ENCODE measurements at places on chromosomes 16 and 17.

DNA sequence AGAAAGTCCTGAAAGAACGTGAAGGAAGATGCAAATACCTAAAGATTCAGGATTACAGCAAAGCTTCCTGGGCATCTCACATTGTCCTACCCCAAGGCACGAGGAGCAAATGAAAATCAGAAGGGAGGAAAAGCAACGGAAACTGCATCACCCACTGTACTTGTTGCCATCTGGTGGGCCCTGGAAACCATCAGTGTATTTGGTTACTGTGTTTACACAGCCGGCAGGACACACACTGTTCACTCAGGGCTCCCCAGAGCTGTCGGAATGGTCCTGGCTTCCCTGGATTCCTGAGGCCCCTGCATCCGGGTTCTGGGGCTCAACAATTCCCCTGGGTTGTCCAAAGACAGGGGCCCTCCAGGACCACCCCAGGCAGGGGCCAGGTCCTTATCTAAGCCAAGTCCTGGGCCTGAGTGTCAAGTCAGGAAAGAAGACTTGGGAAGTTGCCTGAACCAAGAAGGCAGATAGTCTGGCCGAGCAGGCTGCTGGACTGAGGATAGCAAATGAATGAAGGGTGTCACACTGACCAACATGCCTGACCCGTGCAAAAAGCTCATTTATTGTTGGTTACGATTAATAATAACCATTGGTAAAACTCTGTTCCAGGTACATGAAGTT lies 52.8 kb downstream of the SOX9 start:
- DNase-seq = no peak

DNA sequence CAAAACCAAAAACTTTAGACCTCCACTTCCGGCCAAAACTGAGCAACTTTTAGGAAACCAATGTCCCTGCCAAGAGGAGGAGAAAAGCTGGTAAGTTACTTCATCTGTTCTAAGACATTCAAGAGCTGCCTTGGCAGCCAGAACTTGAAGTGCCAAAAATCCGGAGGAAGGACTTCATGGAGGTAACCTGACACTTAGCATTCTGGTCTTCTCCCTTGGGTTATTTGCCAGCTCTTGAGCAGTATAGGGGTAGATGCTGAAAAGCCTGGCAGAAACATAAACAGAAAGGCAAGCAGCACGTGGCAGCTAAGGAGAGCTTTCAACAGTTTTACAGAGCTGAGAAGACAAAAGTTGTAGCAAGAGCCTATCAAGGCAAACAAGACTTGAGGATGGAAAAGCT lies 53.2 kb downstream of the CDYL2 start:
- DNase-seq = no peak

- DNase-seq = no peak
Observed at GRCh38 chr16:17853958-17854357, 383.2 kb upstream of the XYLT1 start.

- DNase-seq = no peak
Observed at GRCh38 chr16:27817038-27817437, 246.5 kb downstream of the GSG1L start.

DNA sequence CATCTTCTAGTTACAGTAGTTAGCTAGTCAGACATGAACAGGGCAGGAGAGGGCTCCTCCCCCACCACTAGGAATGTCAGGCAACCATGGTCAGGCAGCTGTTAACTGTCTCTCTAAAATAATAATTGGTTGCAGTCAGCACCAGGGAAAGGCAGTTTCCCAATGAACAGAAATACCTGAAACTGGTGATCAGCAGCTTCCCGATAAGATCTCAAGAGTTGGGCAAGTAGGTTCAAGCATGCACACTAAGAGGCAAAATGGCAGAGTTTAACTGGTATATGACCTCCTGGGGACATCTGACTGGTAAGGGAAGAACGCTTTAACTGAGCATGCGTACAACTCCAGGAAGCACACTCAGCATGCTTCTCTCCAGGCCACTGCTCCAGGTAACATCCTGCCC lies 12.6 kb upstream of the XYLT1 start:
- DNase-seq = no peak

GRCh38 chr17:8222630-8223355 lies 12.4 kb upstream of the AURKB start:
- peak; percentile 92 for DNase-seq

GRCh38 chr16:81180578-81180977 lies 57.9 kb upstream of the BCO1 start:
- DNase-seq = no peak

DNA sequence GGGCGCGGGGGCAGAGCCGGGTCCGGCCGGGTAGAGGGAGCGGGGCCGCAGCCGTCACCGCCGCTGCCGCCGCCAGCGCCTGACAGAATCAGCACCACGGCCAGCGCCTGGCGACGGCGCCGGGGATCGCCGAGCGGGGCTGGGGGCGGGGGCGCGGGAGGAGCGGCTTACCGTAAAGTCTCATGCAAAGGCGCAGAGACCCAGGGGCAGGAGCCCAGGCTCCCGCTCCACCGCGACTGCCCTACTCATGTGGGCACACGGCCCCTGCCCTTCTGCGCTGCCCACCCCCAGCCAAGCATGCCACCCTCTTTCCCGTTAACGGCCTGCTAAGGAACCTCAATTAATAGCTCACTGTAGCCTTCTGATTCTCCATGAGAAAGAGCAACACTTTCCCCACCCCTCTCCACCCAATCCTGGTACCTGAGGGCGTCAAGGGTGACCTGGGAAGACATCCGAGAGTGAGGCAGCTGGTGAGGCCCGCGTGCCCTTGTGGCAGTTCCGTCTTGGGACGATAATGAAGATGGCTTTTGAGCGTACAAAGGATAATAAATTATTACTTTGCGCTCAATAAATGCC lies at the start of gene SEZ6:
Gene SEZ6 (minus strand): TSS at position 98 of the 576 bp plus-strand sequence. CDS start 164 bp downstream, outside the sequence.
- DNase-seq = peak; percentile 38

DNA sequence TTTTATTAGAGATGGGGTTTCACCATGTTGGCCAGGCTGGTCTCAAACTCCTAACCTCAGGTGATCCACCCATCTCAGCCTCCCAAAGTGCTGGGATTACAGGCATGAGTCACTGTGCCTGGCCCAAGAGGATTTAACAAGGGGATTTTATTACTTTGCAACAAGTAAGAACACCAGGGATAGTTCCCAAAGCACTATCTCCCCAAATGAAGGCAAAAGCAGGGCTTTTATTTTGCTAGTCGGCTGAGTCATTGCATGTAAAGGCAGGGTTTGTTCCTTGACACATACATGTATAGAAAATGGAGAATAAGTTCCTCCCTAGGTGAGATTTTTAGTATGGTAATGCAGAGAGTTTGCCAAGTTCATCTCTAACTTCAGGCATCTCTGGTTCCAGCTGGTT lies 24.0 kb downstream of the REXO5 start:
- DNase-seq = no peak

GRCh38 chr17:49746791-49747490 lies 17.0 kb downstream of the FAM117A start:
- DNase-seq = peak; percentile 77

- no peak for DNase-seq
Observed at GRCh38 chr16:7271486-7271885, 61.2 kb upstream of the RBFOX1 start.

DNA sequence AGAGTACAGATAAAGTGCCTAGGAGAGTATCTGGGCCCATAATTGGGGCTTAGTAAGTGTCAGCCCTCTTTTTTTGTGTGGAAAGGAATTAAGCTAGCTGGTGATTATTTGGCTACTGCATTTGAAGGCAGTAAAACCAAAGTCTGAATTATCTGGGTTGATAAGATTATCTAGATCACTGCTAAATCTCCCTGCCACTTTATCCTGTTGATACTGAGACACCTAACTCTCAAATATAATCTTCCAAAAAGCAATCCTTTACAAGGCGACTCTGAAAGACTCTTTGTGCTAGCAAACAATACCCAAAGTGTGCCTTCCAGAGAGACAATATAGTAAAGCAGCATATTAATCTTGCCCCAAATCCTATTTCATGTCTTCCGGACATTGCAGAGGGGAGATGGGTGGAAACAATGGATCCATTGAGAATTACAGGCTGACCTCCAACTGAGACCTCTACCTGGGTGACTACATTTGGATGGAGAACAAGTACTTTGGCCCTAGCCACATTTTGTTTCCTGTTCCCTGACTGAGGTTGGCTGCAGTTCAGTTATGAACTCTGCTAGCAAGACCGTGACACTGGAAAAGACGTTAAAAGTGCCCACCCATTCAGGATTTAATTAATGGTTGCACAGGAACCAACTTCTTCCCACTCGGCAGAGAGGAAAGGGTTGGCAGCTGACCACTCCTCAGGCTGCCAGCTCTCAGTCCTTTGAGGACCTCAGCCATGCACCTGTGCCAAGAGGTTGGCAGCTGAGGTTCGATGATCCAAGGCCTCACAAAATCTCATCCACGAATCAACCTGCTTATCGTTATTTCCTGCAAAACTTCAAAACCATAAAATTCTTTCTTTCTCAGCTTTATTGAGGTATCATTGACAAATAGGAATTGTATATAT lies 72.6 kb downstream of the SYCE1L start:
- DNase-seq = no peak

Measured in CD4-positive, alpha-beta T cell treated with Interleukin-17A for 1 hour (primary cell).